ENCODE measurements at places on chromosomes 1 and 21. TPM values are rescaled to one million over a fixed set of nuclear protein-coding genes. Genes with fewer than 3 reads are reported as not detected.

The LCE2C gene
- total RNA-seq = not detected

The OR2L5 gene
- total RNA-seq = 0.66 TPM

The TMPRSS15 gene
- total RNA-seq = not detected

The FHAD1 gene
- 2.3 TPM for total RNA-seq

The UAP1 gene
- 123 TPM for total RNA-seq

The TMEM82 gene
- not detected for total RNA-seq

The NBPF26 gene
- 37.6 TPM for total RNA-seq

GRCh38 chr1:115726161-115726560 lies 42.4 kb downstream of the CASQ2 start:
- H3K27ac ChIP-seq = no peak overlapping the region
- no peak overlapping the region for H3K4me3 ChIP-seq
- no peaks in the 10 kb centered on the region for H3K27me3 ChIP-seq
- no peaks in the 10 kb centered on the region for H3K36me3 ChIP-seq
- no peak for DNase-seq

- H3K27me3 ChIP-seq = no peaks in the 10 kb centered on the region
- H3K4me3 ChIP-seq = peak overlapping the region; percentile 2
- DNase-seq = peak; percentile 63
- H3K27ac ChIP-seq = peak overlapping the region; percentile 94
These were observed 22.6 kb downstream of the AK4 start for GRCh38 chr1:65170511-65171142.

DNA sequence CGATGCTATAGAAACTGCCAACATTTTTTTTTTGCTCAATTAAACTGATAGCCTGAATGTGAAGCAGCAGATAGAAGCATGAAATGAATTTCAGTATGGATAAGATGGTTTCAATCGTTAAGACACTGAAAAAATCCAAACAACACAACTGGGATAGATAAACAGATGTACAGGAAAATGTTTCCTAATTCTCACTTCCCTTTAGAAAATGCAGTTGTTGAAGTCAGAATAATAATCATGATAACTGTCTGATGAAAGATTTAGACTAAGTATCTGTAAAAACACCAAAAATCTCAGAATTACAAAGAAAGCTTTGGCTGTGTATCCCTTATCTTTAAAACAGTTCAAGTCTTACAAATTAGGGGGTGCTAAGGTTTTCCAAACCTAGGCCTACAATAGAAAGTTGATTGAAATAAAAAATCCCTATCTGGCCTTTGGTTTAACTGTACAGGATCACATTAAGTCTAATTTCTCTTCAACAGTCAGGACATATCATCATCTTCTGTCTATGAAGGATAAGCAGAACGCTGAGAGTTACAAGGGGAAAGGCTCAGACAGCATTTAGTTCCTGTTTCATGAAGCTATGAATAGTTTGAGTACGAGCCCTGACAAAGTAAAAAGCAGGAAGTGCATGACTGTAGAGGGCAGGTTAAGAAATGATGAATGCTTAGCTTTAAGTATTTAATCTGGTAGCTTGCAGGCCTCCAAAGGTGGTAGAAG lies 203.2 kb downstream of the APP start:
- no peak overlapping the region for H3K4me3 ChIP-seq
- no peaks in the 10 kb centered on the region for H3K36me3 ChIP-seq
- H3K4me1 ChIP-seq = no peaks in the 10 kb centered on the region
- DNase-seq = no peak
- peak overlapping the region; percentile 33 for H3K27ac ChIP-seq

DNA sequence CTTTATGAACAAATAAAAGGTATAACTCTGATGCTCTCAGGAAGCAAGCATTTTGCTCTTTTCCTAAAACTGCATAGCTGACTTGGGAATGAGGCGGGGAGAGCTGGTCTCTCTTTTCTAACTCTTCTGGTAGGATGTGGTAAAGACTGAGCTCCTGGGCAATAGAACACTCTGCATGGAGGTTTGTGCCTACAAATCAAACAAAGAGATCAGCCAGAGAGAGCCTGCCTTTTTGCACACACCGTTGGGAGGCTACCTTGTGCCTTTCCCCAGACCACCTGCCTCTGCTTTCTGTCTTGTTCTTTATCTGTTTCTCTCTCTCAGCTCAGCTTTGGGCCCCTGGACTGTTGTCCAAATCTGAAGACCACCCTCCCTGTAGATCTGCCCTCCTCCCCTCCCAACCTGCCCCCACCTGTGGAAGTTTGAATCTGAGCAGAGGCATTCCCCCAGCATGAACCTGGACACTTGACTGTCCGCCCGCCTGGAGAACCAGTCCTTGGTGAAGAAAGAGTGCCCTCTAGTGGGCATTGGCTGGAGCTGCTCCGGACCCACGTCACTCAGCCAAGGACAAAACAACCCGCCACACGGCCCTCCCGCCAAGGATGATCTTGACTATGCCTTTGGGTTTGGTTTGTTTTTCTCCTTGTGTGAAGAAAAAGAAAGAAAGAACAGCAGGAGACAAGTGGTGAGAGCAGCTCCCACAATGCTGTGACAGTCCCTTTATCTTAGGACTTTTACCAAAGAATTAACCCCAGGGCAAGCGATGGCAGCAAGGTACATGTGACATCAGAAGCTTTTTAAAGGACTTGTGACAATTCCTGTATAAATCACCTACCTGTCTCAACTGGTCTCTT lies 228.2 kb downstream of the PBX1 start:
- DNase-seq = peak; percentile 80
- no peaks in the 10 kb centered on the region for H3K36me3 ChIP-seq
- peak overlapping the region; percentile 83 for H3K27ac ChIP-seq
- no peak overlapping the region for H3K4me3 ChIP-seq
- H3K27me3 ChIP-seq = no peaks in the 10 kb centered on the region

- H3K27ac ChIP-seq = no peak overlapping the region
- DNase-seq = no peak
- no peaks in the 10 kb centered on the region for H3K27me3 ChIP-seq
- H3K36me3 ChIP-seq = no peaks in the 10 kb centered on the region
- no peak overlapping the region for H3K4me3 ChIP-seq
These were observed 46.9 kb downstream of the RASSF5 start for GRCh38 chr1:206554211-206554610.

GRCh38 chr21:25396135-25396711 lies 211.1 kb downstream of the MRPL39 start:
- H3K36me3 ChIP-seq = no peaks in the 10 kb centered on the region
- no peak for DNase-seq
- H3K4me1 ChIP-seq = no peaks in the 10 kb centered on the region
- H3K4me3 ChIP-seq = no peak overlapping the region
- no peak overlapping the region for H3K27ac ChIP-seq
- no peaks in the 10 kb centered on the region for H3K27me3 ChIP-seq

DNA sequence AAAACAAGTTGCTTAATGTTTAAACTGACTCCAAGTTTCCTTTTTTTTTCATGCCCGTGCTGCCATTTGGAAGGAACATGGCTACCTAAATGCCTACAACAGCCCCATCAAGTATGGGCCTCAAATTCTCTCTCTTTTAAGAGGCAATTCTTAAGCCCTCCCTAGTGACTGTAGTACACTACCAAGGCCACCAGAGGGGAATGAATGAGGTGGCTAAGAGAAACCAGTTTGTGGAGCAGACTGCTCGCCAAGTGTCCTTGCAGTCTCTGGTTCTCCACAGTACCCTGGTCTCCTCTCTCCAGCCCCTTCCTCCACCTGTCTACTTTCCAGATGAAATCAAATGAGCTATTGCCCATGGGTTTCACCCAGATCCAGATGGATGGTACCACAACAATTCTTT lies 1809.6 kb downstream of the BRINP3 start:
- no peak overlapping the region for H3K4me3 ChIP-seq
- no peaks in the 10 kb centered on the region for H3K27me3 ChIP-seq
- H3K36me3 ChIP-seq = no peaks in the 10 kb centered on the region
- H3K4me1 ChIP-seq = no peaks in the 10 kb centered on the region
- no peak overlapping the region for H3K27ac ChIP-seq
- no peak for DNase-seq

GRCh38 chr1:55826381-55827080 lies 611.4 kb upstream of the USP24 start:
- H3K4me3 ChIP-seq = no peak overlapping the region
- no peak overlapping the region for H3K27ac ChIP-seq
- no peaks in the 10 kb centered on the region for H3K4me1 ChIP-seq
- H3K27me3 ChIP-seq = no peaks in the 10 kb centered on the region

GRCh38 chr1:13945856-13946255 lies 245.9 kb downstream of the PRDM2 start:
- no peak overlapping the region for H3K4me3 ChIP-seq
- no peaks in the 10 kb centered on the region for H3K4me1 ChIP-seq
- H3K36me3 ChIP-seq = no peaks in the 10 kb centered on the region
- peak overlapping the region; percentile 6 for H3K27ac ChIP-seq

GRCh38 chr1:33007190-33008050 lies 29.3 kb downstream of the AK2 start:
- no peak for DNase-seq
- no peak overlapping the region for H3K4me3 ChIP-seq
- H3K36me3 ChIP-seq = no peaks in the 10 kb centered on the region
- H3K4me1 ChIP-seq = peaks cover 41% of the 10 kb centered on the region
- no peaks in the 10 kb centered on the region for H3K27me3 ChIP-seq

DNA sequence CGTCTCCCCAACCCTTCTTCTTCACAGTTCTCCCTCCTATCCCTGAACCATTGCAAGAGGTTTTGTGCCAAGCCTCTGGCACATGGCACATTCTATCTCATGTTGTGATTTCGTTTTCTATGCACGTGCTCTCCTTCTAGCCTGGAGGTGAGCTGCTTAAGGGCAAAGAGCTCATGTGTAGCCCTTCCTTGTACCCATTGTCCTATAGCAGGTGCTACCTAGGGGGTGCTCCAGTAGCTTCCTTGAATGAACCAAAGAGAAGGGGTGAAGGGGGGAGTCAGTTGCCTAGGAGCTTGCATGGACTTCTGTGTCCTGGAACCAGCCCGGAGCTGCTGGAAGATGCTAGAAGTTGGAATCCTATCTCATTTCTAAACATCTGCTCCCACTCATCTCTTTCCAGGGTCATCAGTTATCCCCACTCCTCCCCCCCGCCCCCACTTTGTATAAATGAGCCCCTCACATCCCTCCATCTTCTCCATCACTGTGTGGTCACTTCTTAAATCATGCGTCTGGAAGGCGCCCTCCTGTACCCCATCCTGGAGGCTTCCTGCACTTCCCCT lies 535 bp upstream of the DISC1 start:
- no peak for DNase-seq
- no peak overlapping the region for H3K27ac ChIP-seq
- no peaks in the 10 kb centered on the region for H3K27me3 ChIP-seq
- H3K4me1 ChIP-seq = peaks cover 5% of the 10 kb centered on the region
- peak overlapping the region; percentile 89 for H3K4me3 ChIP-seq

GRCh38 chr1:61904354-61904753 lies 162.1 kb downstream of the PATJ start:
- H3K4me3 ChIP-seq = no peak overlapping the region
- no peaks in the 10 kb centered on the region for H3K27me3 ChIP-seq

DNA sequence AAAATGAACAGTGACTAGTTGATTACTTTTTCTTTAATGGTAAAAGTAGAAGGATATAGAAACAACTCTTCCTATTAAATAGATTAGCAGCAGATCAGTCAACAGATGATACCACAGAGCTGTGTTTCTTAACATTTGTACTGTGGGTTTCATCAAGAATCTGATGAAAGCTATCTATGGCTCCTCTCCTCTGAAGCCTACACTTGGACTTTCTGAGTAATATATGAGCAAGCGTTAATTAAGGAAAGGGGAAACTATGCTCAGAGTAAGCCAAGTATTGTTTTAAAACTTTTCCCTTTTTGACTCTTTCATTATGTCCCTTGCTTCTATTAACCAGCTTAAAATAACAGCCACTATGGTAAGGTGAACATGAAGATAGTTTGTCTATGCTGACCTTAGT lies 10.8 kb downstream of the ARID4B start:
- H3K4me1 ChIP-seq = no peaks in the 10 kb centered on the region
- no peak overlapping the region for H3K4me3 ChIP-seq
- H3K27me3 ChIP-seq = no peaks in the 10 kb centered on the region
- no peak for DNase-seq

- no peak for DNase-seq
- no peaks in the 10 kb centered on the region for H3K4me1 ChIP-seq
- no peak overlapping the region for H3K4me3 ChIP-seq
- no peak overlapping the region for H3K27ac ChIP-seq
These were observed 41.2 kb downstream of the NME7 start for GRCh38 chr1:169326261-169326955.
